Activated CD8-positive, alpha-beta memory T cell treated with anti-CD3 and anti-CD28 coated beads, Interleukin-2, amount 10 ng/mL, durations not matched to agents 7 days and 5 days (primary cell): ENCODE measurements at places on chromosomes 3 and 15. TPM values are rescaled to one million over a fixed set of nuclear protein-coding genes. Genes with fewer than 3 reads are reported as not detected.

SPINK8 gene
- total RNA-seq = not detected

LARP6 gene
- total RNA-seq = not detected

CSPG4 gene
- not detected for total RNA-seq

C3orf49 gene
- total RNA-seq = not detected
